ENCODE measurements at places on chromosomes 1 and 21.
A peak's percentile ranks its signal among the peaks of the same experiment; 100 is the strongest.

GRCh38 chr1:41743366-41743765 is 175.4 kb downstream of the HIVEP3 start:
- DNase-seq, result no peak

- no peak for DNase-seq
These were observed 16.3 kb downstream of the RAB7B start for GRCh38 chr1:205986861-205987260.

DNA sequence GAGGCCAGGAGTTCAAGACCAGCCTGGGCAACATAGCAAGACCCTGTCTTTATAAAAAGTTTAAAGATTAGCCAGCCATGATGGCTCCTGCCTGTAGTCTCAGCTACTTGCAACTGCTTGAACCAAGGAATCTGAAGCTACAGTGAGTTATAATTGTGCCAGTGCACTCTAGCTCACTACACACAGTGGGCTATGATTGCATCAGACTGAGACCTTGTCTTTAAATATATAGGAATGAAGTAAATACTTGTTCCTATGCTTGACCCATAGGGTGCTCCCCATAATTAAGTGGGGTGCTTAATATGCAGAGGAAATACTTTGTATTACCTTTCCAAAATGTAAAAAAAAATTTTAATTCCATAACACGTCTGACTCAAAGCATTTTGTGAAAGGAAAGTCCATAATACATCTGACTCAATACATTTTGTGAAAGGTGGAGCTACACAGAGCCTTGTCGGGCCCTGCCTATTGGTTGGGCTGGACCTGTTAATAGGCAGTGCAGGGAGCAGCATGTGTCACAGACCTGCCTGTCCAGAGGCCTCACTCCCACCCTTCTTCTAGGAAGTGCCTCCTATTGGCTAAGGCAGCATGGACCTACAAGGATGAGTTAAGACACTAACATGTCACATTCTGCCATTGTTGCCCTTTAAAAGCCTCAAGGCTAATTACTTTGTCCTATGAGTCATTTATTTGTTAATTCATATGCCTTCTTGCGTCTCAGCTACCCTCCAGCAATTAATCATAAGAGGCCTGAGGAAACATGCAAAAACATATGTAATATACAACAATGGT is 33.6 kb downstream of the CD58 start:
- no peak for DNase-seq

DNA sequence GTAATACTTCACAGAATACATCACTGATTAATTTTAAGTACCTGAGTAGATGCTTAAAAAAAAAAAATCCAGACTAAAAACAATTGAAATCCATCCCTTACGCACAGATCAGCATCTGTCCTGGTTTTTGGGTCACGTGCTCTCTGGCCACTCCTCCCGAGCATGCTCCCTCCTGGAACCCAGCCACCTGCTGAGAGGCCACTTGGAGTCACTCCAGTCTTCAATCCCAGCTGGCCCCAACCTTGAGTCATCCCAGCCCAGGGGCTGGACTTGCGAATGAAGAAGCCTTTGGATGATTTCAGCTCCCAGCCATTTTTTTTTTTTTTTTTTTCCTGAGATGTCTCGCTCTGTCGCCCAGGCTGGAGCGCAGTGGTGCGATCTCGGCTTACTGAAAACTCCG is 8.9 kb downstream of the MAP1LC3C start:
- peak; percentile 93 for DNase-seq

- DNase-seq, result no peak
These were observed 20.8 kb downstream of the TSEN15 start for GRCh38 chr1:184072376-184072775.

DNA sequence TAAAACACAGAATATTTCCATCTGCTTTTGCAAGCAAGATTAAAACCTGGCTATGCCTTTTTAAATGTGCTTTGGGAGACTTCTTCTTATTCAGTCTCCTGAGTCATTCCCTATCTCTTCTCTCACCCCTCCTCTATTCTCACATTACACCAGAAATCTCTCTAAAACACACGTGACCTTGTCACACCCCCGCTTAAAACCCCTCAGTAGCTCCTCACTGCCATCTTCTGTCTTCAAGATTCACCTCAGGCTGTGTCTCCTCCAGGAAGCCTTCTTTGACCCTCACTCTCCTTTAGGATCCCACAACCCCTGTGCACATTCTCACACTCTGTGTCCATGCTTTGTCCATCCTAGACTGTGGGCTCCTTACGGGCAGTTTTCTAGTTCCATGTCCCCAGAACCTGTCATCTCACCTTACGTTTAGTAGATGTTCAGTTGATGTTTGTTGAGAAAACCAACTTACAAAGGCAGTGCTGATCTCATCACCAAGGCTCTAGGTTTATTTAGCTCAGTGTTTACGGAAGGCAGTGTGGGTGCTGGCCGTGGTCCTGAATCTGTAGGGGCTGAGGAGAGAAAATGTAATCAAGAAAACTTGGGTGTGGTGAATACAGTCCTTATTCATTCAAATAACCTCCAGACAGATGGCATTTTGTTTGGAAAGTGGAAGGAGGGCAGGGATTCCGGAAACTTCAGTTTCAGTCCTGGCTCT is 143.5 kb downstream of the DMRTA2 start:
- DNase-seq, result no peak
